ENCODE measurements at places on chromosomes 3 and 15.

DNA sequence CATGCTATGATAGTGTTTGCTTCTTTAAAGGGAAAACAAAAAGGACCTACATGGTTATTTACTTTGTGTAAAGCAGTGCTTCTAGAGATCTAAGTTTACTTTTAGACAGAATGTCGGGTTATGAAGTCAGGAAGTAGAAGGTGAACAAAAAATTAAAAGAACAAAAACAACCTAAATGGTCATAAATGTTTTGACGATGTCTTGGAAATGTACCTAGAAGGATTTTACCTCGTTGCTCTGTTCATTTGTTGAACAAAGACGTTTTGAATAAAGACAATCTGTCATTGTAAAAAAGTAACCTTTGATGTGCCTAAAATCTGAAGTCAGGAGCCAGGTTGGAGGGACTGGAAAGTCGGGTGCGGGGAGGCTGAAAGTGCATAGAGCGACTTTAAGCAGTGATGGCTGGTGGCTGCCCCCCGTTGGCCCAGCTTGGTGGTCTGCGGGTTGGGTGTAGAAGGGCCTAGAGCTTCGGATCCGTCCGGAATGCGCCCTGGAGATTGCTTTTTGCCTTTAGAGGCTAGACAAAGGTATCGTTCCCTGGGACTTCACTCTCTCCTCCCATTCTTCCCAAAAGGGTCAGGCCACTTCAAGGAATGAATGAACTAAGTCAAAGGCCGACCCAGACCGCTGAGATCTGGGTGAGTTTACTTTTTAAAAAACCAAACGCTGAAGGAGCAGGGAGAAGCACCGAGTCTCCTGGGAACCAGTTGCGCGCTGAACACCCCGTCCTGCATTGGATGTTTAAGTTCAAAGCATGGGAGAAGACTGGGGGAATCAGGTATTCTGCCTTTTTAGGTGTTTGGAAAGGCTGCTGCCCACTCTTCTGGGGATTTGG lies 2.1 kb downstream of the SOX14 start:
- DNase-seq: no peak

DNA sequence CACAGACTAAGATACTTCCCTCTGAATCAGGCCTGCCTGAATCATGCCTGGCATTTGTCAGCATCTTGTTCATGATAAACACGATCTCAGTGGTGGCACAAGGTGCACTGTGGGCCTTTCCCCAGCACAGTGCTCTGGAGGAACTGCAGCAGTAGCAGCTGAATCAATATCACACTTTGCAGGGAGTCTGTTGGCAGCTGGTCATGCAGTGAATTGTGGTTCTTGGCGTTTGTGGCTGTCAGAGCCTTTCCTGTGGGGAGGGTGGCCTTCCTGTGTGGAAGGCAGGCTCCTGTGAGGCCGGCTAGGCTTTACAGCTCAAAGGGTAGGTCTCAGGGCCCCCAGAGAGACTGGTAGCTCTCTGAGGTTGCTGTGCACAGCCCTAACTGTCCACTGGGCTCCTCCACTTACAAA lies 54.4 kb upstream of the TLE3 start:
- DNase-seq: no peak

DNA sequence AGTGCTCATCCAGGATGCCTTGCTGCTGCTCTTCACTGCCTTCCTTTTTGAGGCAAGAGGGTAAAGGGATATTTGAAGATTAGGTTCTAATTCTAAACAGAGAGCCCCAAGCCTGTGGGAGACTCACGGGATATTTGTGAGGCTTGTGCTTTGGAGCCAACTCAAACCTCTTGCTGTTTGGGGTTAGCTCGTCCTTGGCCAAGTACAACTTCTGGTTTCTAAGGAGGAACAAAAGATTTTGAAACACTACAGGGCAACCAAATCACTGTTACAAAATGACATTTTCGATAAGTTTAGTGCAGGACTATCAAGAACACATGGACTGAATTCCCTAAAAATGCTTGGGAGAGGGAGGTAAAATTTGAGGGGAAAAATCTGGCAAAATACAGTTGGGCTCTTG lies 190.2 kb downstream of the RORA start:
- DNase-seq: no peak

DNA sequence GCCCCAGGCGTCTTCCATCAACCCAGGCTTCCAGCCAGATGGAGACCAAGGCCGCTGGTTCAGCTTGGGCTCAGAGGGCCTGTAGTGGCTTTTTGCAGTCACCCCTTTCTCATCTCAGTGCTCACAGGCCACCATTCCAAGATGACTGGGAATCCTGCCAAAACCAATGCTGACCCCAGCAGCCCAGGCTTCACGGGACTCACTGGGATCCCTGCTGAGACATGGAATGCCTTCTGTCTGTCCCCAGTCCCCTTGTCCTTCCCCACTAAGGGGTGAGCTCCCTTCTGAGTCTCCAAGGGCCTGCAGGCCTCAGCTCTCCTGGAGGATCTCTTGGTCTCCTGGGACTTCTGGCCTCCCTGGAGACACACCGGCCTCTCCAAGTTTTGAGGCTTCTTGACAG lies 77.4 kb upstream of the SEC13 start:
- DNase-seq: no peak

- no peak for DNase-seq
Observed at GRCh38 chr3:123098426-123099330, 31.9 kb downstream of the PDIA5 start.

DNA sequence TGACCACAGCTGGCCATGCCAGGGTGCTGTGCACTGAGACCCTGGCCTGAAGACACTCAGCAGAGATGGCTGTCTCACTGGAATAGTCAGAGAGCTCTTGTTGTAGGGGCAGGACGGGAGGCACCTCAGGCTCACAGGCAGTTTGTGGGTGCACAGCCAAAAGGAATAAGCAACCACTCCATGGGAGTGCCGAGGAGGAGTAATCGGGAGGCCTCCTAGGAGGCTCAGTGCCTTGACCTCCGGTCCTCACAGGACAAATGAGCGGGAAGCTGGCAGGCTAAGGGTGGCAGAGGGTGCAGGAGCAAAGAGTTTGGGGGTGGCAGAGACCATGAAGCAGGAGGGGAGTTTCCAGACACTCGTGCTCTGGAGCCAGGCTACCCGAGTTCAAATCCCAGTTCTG lies 81.7 kb downstream of the SMAD6 start:
- DNase-seq: no peak

DNA sequence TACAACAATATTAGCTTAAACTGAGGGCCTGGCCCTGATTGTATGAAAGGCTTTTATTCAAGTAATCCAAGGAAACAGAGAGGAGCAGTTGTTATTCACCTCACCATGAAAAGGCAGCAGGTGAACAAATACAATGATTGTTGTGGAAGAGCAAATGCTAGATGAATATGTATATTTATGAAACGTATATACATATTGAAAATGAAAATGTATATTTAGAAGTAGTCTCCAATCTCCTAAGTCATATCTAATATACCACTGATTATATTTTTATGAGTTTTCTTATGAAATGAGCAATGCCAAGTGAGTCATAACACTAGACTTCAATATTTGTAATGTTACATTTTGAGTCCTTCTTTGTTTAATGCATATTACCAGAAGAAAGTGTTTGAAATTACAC lies 116.2 kb upstream of the KCNMB2 start:
- DNase-seq: no peak

DNA sequence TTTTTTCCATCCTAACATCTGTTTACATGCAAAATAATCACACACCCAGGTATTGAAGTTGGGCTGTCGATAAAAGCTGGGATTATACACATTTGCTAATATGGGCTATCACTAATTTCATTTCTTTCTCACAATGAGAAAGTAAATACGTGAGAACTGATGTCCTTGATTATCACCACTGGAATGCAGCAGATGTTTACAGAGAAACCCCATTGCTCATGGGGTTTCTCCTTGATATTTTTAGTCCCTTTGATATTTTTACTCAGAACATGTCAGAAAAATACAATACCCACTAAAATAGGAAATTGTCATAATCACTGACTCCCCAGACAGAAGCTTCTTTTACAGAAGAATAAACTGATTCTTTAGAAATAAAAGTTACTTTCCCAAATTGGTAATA lies 535.1 kb upstream of the CCDC54 start:
- DNase-seq: no peak

DNA sequence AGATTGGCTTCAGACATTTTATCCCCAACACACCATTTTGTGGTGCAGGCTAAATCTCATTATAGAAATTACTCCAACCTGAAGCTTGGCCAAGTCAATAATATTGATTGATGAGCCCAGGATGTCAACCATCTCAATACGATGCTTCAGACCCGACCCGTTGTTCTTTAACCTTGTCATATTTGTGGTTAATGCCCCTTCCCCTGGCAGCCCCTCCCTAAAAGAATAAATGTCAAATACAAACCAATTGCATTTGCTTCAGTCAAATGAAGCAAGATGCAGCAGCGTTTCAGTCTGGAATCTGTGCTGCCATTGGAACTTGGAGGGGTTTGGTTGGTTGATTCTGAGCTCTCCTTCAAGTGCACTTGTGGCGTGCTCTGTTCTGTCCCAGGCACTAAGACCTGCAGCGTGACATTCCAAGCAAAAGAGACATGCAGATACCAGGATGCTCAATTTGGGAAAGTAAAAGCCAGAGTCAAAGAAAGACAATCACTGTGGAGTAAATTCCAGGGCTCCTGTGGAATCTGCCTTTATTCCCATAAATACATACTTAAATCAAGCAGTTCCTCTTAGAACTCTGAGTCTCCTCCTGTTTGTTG lies 23.8 kb upstream of the PSMD6 start:
- DNase-seq: no peak

All from dorsolateral prefrontal cortex (tissue), 122 donors.